Suprapubic skin (tissue), 4 donors: ENCODE measurements at places on chromosomes 1 and 21.

GRCh38 chr21:36350282-36350910, 30.4 kb downstream of the MORC3 start:
- DNase-seq = no peak

GRCh38 chr1:7676274-7676945, 94.7 kb upstream of the VAMP3 start:
- DNase-seq = no peak

DNA sequence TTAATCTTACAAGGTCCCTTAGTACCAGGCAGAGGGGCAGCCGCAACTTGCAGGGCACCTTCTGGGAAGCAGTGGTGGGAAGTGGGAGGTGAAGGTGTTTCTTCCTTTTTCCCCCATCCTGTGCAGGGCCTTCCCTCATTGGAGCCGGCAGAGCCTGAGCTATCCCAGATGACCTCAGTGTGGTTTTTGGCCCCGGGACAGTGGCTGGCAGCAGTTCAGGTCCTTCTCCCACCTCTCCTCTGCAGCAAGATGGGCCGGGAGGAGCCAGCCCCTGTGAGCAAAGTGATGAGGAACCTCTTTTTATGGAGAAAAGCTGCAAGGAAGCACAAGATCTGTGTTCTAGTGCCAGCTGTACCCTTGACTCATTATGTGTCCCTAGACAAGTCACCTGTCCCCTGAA, 6.8 kb downstream of the PFKFB2 start:
- DNase-seq = no peak

DNA sequence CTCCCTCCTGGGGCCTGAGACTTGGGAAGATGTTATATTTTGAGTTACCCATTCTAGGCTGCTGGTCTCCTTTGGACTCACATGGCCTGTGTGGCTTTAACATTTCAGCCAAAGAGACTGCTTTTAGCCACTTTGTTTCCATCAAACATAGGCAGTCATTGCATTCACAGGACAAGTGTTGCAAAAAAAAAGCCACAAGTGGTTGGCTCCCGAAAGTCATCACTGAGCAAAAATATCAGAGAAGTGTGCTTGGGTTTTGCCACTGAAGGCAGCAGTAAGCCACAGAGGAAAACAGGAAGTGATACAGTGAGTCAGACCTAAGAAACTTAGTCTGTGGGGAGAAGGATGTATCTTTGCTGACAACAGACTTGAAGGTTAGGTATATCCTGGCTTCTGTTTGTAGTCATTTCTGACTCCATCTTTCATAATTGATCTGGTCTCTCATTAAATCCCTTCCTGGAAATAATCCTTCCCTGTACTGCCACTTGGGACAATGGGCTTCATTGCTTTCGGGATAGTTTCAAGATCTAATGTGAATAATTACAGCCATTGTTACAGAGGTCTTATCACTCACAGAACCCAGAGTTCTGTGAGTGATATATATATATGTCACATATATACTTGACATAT, 80.9 kb downstream of the COLGALT2 start:
- DNase-seq = no peak

GRCh38 chr1:244654108-244655038, 1.4 kb downstream of the DESI2 start:
- no peak for DNase-seq

GRCh38 chr21:40120940-40121575, 253.8 kb downstream of the PCP4 start:
- no peak for DNase-seq

GRCh38 chr1:214638459-214638807, 35.4 kb downstream of the CENPF start:
- no peak for DNase-seq

GRCh38 chr21:35244514-35244913, 195.4 kb upstream of the RUNX1 start:
- DNase-seq = no peak

DNA sequence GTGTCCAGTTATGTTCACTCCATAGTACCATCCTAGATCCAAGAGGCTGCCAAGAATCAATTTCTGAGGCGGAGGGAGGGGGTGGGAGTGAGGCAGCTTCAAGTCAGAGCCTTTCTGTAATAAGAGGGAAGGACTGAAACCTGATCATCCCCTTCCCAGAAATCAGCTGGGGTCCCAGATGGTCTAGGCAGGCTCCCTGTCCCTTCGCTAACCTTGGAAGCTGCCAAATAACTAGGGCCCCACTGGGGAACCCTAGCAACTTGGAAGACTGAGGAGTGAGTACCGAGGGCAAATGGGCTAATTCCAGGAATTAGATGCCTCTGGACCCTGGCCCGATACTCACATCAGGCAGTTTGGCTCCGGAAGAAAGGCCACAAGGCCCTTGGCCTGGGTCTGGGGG, 113.3 kb downstream of the NAV1 start:
- DNase-seq = no peak

DNA sequence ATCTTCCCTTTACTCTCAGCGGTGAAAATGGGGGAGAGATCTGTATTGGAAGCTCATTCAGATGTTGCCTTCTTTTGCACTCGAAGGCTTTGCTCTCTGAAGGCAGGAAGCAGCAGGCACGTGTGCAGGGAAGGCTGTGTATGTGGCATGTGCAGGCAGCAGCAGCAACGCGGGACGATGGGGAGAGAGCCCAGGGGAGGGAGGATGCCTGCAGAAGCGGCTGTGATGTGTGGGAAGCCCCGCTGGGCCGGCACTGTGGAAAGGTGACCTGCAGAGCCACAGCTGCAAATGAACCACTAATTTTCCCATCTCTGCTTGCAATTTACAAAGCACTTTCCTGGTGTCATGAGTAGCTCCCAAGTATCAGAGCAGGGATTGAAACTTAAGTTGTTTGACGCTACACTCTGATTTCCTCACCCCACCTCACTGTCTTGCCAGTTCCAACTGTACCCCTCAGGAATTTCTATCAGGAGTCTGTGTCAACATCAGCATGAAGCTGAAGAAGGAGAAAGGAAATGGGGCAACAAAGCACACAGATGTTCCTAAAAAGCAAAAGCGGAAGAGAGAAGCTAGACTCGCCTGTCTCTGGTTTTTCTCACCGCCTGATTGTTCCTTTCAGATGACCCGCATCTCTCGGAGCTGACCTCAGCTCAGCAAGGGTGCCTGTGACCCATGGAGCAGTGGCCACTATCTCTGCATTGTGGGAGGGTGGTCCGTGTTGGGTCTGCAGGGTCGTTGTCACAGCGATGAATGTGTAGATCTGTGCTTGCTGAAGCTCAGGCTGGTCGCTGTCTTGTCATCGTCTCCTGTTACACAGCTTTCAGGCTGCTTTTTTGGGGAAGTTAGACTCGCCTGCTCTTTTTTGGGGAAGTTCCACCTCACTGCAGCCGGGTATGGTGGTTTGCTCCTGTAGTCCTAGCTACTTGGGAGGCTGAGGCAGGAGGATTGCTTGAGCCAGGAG, 156.1 kb downstream of the KIF26B start:
- DNase-seq = no peak

DNA sequence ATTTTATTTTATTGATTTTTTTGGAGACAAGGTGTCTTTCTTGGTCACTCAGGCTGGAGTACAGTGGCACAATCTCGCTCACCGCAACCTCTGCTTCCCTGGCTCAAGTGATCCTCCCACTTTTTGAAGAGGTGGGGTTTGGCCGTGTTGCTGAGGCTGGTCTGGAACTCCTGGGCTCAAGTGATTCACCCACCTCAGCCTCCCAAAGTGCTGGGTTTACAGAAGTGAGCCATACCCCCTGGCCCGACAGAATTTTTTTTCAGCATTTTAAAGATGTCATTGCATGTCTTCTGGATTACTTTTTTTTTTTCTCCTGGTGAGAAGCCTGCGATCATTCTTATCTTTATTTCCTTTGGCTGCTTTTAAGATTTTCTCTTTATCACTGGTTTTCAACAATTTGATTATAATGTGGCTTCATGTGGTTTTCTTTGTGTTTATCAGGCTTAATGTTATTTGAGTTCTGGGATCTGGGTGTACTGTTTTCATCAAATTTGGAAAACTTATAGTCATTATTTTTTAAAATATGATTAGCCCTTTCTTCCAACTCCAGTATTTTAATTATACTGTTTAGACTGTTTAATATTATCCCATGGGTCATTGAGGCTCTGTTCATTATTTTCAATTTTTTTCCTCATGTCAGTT, 23.1 kb upstream of the PTBP2 start:
- DNase-seq = no peak

- peak; percentile 83 for DNase-seq
Measured at GRCh38 chr1:165257969-165258459, 98.5 kb downstream of the LMX1A start.

DNA sequence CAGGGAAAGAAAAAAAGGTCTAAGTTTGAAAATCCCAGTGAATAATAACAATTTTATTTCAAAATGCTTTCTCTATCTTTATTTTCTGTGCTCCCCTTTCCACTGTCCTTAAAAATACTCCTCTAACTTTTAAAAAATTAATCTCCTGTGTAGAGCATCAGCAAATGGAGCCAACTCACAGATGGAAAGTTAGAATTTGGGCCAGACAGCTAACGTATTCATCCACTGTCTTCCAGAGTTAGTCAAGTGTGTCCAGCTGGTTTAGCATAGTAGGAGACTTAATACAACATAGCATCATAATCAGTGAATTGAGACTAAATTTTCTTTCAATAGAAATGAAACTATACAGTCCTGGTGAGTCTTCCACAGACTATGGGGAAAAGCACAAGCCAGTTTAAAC, 419.0 kb upstream of the LRRC7 start:
- DNase-seq = no peak

DNA sequence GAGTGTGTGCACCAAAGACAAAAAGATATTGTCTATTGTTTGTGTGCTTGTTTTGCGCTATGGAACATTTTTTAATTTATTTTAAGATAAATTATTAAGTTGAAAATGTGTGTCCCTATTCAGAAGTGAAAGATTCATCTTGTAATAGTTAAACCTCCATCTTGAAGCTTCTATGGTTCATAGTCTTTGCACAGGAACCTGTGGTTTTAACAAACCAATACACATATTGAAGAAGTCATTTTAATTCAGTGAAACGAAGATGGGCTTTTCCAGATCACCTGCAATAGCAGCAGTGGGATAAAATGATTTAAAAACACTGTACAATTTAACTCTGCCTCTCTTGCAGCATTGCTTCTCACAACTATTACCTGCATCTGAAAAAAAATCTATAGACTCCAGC, 42.6 kb upstream of the QSOX1 start:
- DNase-seq = no peak

DNA sequence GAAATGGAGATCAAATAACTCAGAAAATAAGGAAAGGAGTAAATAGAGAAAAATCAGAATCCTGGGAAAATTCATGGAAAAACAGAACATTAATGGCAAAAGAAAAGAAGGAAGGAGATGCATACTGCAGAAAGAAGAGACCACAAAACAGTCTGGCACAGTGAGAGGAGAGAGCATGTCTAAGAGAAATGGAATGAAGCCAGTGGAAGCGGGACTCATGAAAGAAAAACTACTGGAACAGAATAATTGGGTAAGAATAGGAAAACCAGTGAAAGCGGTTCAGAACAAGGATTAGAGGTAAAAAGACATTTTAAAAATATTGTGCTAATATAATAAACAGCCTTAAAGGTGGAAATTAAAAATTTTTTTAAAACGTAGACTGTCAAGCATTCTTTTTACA, 93.6 kb upstream of the GREM2 start:
- DNase-seq = no peak

DNA sequence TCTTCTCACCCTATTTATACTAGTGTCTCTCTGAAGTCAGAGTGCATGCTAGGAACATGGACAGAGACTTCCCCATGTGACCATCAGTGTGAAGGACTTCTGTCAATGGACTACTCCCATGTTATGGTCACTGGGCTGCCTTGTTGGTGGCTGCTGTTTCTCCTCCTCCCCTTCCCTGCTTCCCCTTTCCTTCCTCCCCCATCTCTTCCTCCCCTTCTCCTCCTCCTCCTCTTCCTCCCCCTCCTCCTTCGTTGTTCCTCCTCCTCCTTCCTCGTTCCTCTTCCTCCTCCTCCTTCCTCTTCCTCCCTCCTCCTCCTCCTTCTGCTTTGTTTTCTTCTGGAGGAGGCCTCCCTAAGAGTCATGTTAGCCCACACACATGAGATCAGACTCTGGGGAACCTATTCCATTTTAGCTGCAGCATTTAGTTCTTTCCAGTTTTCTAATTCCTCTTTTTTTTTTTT, 35.8 kb downstream of the IER5 start:
- DNase-seq = no peak

- DNase-seq = no peak
Measured at GRCh38 chr1:2212274-2212531, 15.9 kb upstream of the SKI start.

DNA sequence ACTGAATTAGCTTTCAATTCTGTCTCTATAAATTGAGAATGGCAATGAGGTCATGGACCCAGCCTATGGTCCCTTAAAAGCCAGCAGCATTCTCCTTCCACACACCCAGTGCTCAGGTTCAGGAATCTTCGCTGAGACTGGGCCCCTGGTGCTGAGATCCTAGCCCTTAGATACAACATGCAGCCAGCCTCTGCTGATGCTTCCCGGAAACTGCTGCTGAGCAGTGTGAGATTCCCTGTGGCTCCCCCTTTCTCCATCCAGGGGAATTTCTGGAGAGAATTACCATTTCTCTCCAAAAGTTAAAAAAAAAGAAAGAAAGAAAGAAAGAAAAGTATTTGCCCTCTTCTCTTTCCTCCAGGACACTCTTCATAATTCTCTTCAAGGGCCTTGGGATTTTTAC, 31.7 kb upstream of the RALGPS2 start:
- DNase-seq = no peak

DNA sequence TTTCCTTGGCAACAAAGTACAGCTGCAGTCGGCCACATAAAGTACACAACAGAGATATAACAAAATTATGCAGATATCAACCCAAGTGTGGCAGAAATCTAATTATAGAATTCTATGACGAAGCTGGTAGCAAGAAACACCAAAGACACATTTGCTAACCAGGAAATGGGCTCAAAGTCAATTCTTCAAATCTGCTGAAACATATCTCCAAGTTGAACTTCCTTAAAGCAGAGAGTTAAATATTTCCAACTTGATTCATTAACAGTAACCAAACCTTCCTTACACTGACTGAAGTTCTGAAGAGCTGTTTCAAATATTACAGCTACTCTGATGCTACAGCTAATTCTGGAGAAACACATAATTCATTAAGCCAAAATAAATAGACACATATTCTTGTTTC, 67.6 kb upstream of the SDC3 start:
- DNase-seq = no peak

- DNase-seq = no peak
Measured at GRCh38 chr1:10969267-10969970, 43.0 kb upstream of the TARDBP start.

DNA sequence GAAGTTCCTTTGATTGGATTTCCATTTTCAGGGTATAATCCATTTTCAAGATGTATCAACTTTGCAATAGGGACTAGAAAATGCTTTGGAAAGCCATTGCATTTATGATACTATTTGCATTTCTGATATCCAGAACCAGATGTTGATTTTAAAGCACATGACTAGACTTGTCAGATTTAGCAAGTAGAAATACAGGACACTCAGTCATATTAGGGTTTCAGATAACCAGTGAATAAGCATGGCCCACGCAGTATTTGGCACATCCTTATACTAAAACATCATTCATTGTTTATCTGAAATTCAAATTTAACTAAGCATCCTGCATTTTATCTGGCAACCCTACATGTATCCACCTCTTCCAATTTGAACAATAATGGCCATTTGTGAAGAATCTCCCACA, 113.3 kb upstream of the DPT start:
- DNase-seq = no peak
